ENCODE measurements at places on chromosomes 6 and 20.

DNA sequence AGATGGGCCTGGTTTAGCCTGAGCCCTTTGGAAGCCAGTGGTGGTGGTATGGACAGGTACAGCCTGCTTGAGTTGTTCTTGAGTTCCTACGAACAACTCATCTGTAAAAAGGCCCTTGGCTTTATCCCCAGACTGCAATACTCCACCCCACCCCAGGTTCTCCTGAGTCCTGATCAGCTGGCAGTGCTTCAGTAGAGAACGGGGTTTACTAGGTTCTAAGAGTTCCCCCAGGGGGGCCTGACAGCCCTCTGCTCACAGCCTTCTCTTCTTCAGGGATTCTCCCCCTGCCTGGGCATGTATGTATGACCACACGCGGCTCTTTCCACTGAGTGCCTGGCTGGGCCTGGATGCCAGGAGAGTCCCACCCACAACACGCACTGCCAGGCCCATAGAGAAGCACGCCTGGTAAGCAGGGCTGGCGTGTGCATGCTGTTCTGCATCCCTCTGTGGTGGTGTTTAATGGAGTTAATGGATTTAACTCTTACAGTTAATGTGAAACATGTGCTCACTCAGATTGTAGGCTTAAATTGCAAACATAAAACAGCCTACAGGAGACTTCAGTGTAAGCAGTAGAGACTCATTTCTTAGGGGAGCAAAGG, 44.3 kb upstream of the SLC4A11 start:
- DNase-seq, result no peak

GRCh38 chr20:57964011-57964862, 254.4 kb upstream of the PMEPA1 start:
- DNase-seq, result no peak

DNA sequence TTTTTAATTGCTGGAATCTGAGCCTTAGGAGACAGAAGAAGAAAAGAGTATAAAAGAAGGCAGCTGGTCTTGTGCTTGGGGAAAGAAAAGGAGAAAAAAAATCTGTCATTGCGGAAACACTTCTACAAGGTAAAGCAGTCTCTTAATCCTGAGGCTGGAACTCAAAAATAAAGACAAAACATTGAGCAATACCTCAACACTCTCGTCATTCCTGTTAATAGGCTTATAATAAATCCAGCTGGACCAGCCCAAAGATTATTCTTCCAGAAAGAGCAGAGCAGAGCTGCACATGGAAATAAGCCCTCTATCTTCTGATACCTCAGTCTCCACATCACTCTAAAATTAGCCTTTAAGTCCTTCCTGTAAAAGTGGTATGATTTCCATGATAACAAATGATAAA, 62.0 kb upstream of the HIVEP1 start:
- DNase-seq, result no peak

- DNase-seq, result peak; percentile 31
Measured at GRCh38 chr6:33091957-33092356, 16.2 kb downstream of the HLA-DPB1 start.

GRCh38 chr20:53157443-53158408, 185.6 kb downstream of the TSHZ2 start:
- no peak for DNase-seq

- DNase-seq, result no peak
Measured at GRCh38 chr6:87196275-87196842, 41.0 kb downstream of the ZNF292 start.

DNA sequence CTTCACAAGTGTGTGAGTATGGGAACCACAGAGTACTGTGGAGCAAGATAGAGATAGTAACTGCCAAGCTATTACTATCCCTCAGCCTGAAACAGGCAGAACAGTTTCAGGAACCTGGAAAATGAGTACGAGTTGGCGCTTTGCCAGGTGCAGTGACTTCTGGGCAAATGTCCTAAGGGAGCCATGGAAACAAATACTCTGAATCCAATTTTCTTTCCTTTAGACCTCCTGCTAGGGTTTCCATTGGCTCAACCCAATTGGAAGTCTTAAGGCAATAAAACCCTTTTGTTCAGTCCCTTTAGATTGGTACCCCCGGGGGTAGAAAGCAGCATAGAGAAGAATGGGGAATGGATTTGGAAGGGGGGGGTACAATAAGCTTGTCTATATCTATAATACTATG, 205.0 kb upstream of the EPHA7 start:
- no peak for DNase-seq

DNA sequence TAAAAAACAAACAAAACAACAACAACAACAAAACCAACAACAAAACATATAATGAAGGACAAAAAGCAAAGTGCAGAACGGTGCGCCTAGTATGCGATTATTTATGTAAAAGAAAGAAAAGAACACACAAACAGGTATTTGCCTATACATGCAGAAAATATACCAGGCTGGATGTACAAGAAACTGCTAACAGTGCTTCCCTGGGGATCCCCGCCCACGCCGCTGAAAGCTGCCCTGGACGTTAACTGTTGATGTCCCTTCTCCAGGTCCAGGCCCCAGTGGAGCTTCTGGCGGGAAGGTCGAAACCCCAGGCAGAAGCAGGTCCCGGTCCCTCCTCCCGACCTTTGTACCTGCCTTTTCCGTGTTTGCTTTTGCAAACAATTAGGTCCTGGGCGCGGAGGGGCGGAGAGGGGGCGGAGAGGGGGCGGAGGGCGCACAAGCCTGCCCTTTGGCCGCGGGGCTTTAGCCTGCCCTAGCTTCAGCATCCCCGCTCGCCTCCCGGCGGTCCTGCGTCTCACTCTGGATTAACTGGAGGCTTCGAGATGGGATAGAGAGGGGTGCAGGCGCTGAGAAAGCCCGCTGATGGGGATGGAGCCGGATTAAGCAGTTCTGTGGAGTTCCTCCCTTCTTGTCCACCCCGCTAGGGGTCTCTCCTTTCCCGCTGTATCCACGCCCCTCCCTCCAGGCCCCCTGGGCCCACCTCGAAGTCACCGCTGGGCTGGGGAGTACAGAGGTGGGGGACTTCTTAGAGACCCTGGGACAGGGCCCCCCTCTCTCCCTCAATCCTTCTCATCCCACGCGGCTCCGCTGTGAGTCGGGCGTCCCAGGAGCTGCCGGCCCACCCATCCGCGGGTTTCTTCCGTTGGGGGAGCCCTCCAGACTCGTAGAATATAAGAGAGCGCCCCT, 8.2 kb upstream of the AHCY start:
- no peak for DNase-seq

DNA sequence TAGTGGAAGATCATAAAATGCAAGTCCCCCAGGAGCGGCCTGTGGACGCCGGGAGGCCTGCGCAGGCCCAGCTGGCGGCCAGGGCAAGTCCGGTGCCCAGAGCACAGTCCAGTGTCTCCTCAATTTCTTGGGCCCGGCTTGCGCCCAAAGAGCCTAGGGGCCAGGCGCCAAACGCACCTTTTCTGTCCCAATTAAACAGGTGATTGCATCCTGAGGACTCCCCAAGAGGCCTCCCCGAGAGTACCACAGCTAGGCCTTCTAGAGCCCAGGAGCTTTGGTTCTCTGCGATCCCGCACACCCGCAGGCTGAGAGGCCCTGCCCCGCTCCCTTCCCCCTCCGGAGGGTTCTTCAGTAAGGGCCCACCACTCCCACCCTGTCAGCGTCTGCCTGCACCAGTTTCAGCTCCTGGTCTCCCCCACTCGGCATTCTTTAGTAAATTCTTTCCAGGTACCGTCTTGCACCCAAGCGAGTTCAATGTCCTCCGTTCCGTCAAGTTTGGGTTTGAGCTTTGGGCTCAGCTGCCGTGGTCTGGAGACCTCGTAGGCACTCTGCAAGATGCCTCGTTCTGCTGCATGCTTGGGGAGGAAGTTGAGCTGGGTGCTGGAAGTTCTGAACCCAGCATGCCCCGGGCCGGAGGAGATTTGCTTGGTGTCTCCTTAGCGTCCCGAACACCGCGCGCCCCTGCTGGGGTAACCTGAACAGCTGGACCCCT, 3.9 kb upstream of the NKX2-2 start:
- DNase-seq, result no peak

DNA sequence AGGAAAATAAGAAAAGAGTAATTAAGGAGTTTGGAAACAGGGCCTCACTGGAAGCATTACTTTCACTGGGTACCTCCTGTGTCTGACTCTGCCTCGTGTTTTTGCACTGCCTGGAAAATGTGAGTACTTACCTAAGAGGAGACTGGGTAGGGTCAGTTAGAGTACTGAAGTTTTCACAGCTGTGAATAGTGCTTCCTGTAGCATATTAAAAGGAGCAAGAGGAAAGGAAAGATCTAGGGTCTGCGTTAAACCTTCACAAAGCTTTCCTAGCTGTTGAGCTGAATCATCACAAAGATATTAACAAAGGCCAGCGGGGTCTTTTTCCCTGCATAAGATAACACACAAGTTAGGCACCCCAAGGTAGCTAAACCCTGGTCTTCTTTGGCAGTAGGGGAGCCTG, 82.3 kb downstream of the MLIP start:
- DNase-seq, result no peak

- DNase-seq, result no peak
Measured at GRCh38 chr6:82779041-82779440, 286.6 kb downstream of the UBE3D start.

DNA sequence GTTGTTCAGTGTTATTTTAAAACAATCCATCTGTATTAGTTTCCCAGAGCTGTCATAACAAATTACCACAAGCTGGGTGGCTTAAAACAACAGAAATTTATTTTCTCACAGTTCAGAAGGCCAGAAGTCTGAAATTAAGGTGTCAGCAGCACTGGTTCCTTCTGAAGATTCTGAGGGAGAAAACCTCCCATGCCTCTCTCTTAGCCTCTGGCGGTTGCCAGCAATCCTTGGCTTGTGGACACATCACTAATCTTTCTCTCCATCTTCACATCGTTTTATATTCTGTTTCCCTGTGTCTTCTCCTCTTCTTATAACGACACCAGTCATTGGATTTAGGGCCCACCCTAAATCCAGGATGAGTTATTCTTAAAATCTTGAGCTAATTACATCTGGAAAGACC, 70.2 kb upstream of the EPB41L1 start:
- no peak for DNase-seq

DNA sequence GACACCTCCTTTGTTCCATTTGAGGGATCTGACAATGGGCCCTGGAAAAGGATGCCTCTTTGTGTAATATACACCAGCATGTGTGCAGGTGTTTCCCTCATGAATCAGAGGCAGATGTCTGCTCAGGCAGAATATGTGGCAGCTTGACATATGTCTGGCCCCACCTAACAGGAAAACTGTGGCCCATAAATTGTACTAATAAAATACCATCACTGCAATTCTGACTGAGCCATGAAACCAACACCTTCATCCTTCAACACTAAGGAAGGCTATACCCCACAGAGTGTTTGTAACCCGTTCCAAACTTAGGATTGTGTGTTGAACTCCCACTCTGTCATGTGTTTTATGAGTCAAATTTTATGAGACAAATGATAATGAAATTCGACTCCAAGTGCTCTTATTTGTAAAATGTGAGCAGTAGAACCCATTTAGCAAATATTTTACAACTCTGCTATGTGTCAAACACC, 22.7 kb downstream of the LAMA4 start:
- DNase-seq, result no peak

- no peak for DNase-seq
Measured at GRCh38 chr6:47059216-47059885, 17.2 kb upstream of the ADGRF1 start.

GRCh38 chr20:63191400-63191799, 24.5 kb downstream of the YTHDF1 start:
- no peak for DNase-seq

GRCh38 chr6:163965426-163966348, 551.2 kb downstream of the QKI start:
- no peak for DNase-seq

DNA sequence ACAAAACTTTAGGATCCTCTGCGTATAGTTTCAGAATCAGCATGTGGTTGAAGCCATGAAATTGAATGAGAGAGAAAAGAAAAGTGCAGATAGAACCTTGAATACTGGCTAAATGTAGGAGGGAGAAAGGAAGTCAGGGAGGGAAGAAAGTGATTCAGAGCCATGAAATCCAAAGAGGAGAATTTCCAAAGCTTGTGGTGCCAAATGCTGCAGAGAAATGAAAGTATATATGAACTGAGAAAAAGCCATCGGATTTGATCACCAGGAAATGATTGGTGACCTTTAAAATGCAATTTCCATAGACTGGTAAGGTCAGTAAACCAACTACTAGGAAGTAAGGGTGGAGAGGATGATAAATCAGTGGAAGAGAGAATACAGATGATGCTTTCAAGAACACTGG, 142.3 kb downstream of the TFAP2A start:
- DNase-seq, result no peak

DNA sequence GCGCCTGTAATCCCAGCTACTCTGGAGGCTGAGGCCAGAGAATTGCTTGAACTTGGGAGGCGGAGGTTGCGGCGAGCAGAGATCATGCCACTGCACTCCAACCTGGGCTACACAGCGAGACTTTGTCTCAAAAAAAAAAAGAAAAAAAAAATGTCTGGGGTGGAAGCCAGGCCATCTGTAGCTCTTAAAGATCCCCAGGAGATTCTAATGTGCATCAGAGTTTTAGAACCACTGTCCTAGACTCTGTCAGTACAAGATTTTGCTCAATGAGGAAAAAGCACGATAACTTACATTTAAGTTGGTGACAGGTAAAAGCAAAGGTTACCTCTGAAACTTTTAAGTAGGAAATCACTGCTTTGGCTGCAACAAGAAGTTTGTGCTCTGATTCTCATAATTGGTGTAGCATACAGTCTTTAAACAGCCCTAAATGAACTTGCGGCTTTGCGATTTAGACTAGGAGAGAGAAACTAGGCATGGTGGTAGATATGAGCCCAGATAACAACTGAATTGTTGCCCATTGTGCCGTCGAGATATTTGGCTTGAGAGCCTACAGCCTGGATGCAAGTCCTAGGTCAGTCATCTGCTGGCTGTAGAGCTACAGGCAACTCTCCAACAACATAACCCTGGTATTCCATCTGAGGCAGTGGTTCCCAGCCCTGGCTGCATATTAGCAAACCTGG, 67.2 kb downstream of the BACH2 start:
- no peak for DNase-seq

- DNase-seq, result no peak
Measured at GRCh38 chr20:39835130-39835842, 853.8 kb downstream of the MAFB start.

- no peak for DNase-seq
Measured at GRCh38 chr20:62891111-62891510, 29.5 kb upstream of the TCFL5 start.

DNA sequence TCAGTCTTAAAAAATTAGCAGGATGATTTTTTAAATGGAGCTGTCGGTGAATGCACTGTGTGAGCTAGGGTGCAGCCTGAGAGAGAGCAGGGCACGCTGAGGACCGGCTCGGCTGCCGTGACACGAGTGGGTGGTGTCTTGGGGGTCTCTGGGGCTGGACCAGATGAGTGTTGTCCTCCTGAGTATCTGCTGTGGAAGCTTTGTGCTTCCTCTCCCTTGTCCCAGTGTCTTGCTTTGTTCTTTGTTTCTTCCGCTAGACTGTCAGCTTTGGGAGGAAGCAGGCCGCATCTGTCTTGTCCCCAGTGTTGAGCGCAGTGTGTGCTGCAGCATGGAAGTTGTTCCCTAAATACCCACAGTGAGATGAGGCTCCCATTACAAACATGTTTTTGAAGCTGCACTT, 89.4 kb downstream of the RTN4IP1 start:
- no peak for DNase-seq

Data from stimulated activated CD4-positive, alpha-beta T cell treated with anti-CD3 and anti-CD28 coated beads, Interleukin-15, amount 100 ng/mL, for 1 hour (primary cell).